ENCODE measurements at places on chromosomes 3 and 15. TPM values are rescaled to one million over a fixed set of nuclear protein-coding genes. Genes with fewer than 3 reads are reported as not detected.

HTR3E gene
- total RNA-seq, result not detected

KIF7 gene
- 1.7 TPM for total RNA-seq

GOLGA6D gene
- total RNA-seq, result 0.27 TPM

SPATA12 gene
- total RNA-seq, result 0.47 TPM

MB21D2 gene
- total RNA-seq, result 11.9 TPM

GRK7 gene
- total RNA-seq, result not detected

DNA sequence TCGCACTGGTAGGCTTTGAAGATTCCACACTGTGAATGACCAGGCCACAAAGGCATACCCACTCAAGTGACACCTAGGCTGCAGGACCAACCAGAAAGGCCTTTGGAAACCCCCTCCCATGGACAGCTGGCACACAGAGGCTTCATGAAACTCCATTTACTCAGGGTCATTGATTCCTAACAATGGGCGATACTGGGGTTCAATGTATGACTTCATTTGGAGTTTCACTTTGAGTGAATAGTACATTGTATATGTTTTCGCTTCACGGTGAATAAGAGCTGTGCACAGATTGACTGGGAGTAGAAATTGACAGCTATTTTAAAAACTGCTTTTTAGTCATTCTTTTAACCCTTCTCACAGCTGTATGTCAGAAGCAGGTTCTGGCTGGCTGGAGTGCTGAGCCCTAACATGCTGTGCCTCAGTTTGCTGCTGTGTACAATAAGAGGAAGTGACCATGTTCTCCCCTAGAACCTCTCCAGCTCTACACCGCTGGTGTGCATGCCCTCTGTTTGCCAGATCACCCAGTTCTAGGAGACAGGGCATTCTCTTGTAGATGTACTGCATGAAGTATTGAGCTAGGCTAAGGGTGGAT lies 15.4 kb upstream of the CX3CR1 start:
- no peak for DNase-seq

DNA sequence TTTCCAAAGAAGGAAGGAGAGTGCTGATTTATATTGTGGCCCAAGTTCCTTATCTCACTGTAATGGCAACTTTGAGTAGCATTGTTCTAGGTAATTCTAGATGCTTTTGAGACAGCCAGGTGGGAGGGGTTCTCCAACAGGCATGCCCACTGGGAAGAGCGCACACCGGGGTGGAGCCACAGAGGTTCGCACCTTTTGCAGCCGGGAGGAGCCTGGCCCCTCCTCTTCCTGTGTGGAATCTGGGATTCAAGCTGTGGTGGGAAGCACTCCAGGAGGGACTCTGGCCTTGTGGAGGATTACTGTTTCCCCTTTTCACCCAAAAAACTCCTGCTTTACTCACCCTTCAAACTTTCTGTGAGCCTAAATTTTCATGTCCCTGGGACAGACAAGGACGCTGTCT lies 53.1 kb downstream of the CFAP20DC start:
- DNase-seq, result no peak

- DNase-seq, result no peak
These were observed 83.8 kb downstream of the PLOD2 start for GRCh38 chr3:146077181-146077580.

GRCh38 chr3:114829783-114830182 lies 317.3 kb downstream of the ZBTB20 start:
- no peak for DNase-seq

DNA sequence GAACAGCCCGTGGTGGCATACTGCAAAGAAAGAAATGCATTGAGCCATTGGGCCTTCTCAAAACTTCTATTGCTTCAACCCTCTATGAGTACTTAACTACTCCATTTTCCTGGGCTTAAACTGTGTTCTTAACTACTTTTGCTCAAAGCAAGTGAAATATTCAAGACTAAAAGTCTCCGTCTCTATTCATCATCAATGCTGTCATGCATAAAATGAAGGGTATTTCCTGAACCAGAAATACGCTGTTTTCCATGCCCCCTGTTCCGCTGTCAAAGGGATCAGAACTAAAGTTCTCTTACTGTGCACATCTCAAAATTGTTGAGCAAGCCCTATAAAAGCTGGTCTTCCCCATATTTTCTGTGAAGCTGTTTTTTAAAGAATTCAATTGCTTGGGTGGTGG lies 20.3 kb downstream of the SIAH2 start:
- DNase-seq, result no peak

GRCh38 chr3:179069762-179070390 lies 1.7 kb downstream of the ZMAT3 start:
- no peak for DNase-seq

- DNase-seq, result no peak
These were observed 20.4 kb upstream of the NFKBIZ start for GRCh38 chr3:101828691-101829436.

GRCh38 chr3:30659270-30660130 lies 53.1 kb downstream of the TGFBR2 start:
- peak; percentile 42 for DNase-seq

DNA sequence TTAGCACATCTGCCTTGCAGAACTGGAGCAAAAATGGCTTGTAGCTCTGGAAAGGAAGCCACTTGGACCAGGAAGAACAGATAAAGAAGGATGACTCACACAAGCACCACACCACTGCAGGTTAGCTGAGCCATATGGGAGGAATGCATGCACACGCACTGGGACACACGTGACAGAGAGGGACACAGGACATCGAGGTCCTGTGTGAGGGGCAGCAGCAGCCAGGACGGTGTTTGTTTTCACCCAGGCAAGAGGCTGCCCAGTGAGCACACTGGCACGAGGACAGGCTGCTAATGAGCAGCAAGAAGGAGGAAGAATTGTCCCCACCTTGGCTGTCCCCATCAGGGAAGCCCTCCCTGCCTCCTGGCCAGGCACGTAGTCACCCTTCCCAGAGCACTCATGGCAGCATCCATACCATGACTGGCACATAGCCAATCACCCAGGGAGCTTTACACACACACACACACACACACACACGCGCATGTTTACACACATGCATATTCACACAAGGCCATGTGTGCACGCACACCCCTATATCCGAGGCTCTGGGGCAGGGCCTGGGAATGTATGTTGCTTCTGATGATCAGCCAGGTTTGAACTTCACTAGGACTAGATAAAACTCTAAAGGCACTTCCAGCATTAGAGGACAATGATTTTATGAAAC lies 24.0 kb upstream of the SPTBN5 start:
- peak; percentile 62 for DNase-seq

- no peak for DNase-seq
These were observed 68.1 kb downstream of the EPHB3 start for GRCh38 chr3:184629555-184630160.

DNA sequence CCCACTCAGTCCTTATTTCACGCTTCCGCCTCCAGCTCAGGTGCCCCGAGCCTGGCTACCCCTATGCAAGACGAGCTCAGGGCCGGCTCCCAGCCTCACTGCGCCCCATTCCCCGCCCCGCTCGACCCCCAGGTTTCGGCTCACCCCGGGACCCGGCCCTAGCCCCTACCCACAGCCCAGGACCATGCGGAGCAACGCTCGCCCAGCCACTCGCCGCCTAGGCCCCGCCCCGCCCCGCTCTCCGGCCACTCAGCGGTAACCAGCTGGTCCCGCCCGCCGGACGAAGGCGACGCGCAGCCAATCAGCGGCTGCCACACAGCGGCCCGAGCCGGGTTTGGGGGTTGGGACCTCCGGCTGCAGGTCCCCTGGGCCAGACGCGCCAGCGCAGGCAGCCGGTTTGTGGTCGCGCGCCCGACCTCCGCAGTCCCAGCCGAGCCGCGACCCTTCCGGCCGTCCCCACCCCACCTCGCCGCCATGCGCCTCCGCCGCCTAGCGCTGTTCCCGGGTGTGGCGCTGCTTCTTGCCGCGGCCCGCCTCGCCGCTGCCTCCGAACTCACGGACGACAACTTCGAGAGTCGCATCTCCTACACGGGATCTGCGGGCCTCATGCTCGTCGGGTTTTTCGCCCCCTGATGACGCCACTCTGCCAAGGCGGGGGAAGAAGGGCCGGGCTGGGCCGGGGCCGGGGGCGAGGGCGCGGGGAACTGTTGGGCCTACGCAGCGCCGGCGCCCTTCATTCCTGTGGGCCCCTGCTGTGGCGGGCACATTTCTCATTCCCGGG lies at the start of gene CATSPER2:
Gene CATSPER2, minus strand, starts transcription at position 196 of the 781 bp plus-strand sequence. CDS start 783 bp downstream, outside the sequence.
- DNase-seq, result no peak

- no peak for DNase-seq
These were observed 8.3 kb upstream of the CHRM5 start for GRCh38 chr15:33959844-33960548.

GRCh38 chr15:68991723-68992122 lies 22.8 kb upstream of the NOX5 start:
- DNase-seq, result no peak

GRCh38 chr3:55984626-55985025 lies 483.6 kb downstream of the ERC2 start:
- no peak for DNase-seq

DNA sequence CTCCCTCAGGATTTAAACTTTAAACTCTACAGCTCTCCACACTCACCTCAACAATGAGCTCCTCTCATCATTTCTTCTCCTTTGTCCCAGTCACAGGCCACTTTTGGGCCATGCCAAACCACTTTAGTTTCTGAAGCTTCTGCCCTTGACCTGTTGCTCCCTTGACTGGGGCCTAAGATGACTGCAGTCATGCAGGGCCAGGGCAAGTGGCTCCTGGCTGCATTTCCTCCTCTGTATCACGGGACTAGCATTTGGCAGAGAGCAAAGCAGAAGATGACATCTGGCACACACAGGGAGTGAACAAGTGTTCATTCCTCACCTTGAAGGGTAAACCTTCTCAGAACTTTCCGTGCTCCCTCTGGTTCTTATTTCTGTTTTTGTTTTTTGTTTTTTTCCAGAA lies 136.9 kb downstream of the PDE8A start:
- DNase-seq, result no peak

DNA sequence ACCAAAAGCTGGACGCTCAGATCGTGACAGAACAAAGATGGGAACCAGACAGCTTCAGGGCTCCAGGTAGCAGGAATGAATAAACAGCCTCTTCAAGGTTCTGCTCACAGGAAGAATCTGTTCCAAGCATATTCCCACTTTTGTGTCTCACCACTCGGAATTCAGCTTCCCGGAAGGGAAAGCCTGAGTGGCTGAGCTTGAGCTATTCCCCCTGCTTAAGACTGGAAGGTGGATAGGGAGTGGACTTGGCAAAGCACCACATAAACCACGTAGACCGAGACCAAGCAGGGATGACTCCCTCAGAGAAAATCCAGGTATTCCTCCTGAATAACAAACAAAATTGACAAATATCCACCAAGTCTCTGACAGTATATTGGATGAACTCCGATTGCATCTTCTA lies 180.2 kb upstream of the NR2F2 start:
- no peak for DNase-seq

Data from Calu3 (cell line).